Ovary (tissue), 10 donors: ENCODE measurements at places on chromosomes 7 and 10. TPM values are rescaled to one million over a fixed set of nuclear protein-coding genes. Genes with fewer than 3 reads are reported as not detected.

- H3K36me3 ChIP-seq = no peaks in the 10 kb centered on the region
- H3K4me1 ChIP-seq = peaks cover 34% of the 10 kb centered on the region
- no peak overlapping the region for H3K4me3 ChIP-seq
- DNase-seq = no peak
- no peak overlapping the region for H3K27ac ChIP-seq
Measured at GRCh38 chr10:79248341-79249185, 98.7 kb upstream of the PPIF start.

The RPEL1 gene
- not detected for total RNA-seq

- H3K4me3 ChIP-seq = no peak overlapping the region
- H3K27me3 ChIP-seq = no peaks in the 10 kb centered on the region
- H3K36me3 ChIP-seq = no peaks in the 10 kb centered on the region
- H3K4me1 ChIP-seq = no peaks in the 10 kb centered on the region
- no peak overlapping the region for H3K27ac ChIP-seq
Measured at GRCh38 chr10:116237260-116237659, 35.7 kb downstream of the GFRA1 start.

DNA sequence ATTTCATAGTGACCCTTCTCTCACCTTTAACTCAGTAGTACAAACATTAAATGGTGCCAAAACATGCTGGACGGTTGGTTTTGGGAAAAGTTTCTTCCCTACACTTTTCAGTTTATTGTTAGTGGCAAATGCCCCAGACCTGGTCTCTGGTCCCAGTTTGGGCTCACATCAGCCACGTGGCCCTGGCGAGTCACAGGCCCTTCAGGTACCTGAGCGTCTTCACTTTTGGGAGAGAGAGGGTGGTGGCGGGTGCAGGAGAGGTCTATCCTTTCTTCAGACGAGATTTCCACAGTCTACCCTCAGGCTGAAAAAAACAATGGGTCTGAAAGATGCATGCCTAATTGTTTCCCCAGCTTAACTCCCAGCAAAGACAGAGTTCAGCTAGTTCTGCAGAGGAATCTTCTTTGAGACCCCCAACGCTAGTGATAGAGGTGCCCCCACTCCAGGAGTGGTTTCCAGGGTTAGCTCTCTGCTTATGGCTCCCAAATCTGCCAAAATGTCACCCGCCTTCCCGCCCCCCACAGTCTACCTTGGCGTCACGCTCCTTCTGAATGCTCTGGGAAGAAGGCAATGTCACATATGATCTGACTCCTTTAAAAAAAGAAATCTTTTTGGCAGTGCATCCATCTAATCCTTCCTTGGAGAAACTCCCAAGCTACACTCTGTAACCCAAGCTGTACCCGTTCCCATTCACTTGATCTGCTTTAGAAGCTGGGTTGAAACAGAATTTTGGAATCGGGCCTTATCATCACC lies 384.8 kb upstream of the FOXK1 start:
- H3K4me3 ChIP-seq = no peak overlapping the region
- no peaks in the 10 kb centered on the region for H3K27me3 ChIP-seq
- H3K36me3 ChIP-seq = no peaks in the 10 kb centered on the region

The CLCN1 gene
- total RNA-seq = not detected

DNA sequence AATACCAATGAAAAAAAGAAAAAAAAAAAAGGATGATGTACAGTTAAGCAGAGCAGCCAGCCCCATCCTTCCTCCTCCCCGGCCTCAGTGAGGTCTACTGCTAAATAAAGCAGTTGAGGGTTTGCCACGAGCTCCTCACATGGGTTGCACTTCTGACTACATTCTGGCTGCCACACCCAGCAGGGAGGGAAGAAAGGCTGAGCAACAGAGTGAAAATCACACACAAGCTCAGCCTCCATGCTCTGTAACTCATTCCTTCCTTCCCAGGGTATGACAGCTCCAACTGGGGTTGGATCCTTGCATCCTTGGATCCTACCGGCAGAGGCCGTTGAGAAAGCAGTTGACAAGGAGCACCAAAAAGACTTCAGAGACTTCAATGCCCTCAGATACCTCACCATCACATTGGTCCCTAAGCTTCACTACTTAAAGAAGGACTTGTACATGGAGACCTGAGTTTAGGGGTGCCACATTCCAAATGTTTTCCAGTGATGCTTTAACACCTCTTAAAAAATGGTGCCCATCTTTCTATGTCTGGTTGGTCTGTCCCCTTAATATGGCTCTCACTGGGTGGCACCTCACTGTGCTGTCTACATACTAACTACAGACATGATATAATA lies 52.9 kb upstream of the PIK3CG start:
- H3K36me3 ChIP-seq = no peaks in the 10 kb centered on the region
- H3K27me3 ChIP-seq = no peaks in the 10 kb centered on the region
- H3K27ac ChIP-seq = no peak overlapping the region

- H3K36me3 ChIP-seq = no peaks in the 10 kb centered on the region
- no peak overlapping the region for H3K4me3 ChIP-seq
- H3K4me1 ChIP-seq = no peaks in the 10 kb centered on the region
- no peak for DNase-seq
- H3K27ac ChIP-seq = no peak overlapping the region
Measured at GRCh38 chr10:69382382-69383117, 34.2 kb downstream of the TACR2 start.

DNA sequence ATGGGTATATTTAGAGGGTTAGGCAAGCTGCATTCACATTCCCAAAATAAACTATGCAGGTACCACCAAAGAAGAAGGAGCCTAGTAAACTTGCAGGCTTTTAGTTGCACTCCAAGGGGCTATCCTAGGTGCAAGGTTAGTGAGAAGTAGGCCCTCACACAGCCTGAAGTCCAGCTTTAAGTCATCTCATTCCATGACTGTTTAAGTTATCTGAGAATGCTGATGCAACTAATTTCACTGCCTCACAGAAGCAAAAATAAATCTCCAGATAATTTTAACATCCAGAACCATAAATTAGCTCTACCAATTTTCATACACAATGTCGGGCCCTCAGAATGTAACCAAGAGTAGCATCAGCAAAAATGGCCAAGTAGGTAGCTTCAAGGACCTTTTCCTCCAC lies 34.3 kb upstream of the HHEX start:
- no peak overlapping the region for H3K27ac ChIP-seq
- DNase-seq = no peak
- H3K4me1 ChIP-seq = no peaks in the 10 kb centered on the region
- no peaks in the 10 kb centered on the region for H3K27me3 ChIP-seq
- no peak overlapping the region for H3K4me3 ChIP-seq

DNA sequence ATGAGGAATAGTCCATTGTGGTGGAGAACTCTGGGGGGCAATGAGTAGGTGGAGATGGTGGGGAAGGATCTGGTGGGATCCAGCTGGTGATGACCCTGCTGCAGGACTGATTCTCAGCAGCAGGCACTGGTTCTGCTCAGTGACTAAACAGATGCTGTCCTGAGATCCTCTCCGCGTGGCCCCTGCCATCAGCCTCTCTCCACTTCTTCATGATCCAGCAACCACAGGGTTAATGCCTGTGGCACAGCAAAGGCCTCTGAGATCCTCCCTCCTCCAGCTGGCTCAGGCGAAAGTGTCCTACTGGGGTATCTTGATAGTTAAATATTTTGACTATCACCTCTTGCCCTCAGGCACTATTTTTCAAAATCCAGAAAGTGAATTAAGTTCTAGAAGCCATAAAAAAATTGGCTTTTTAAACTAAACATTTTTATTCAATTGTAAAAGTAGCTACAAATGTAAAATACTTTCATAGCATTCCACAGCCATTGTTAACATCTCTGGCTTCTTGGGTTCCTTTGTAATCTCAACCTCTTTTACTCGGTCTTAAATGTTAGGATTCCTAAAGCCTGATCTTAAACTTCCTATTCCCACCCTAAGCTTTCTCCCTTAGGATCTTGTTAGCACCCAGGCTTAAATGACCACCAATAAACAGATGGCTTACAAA lies 13.1 kb downstream of the PLAU start:
- no peak for DNase-seq
- no peaks in the 10 kb centered on the region for H3K27me3 ChIP-seq
- no peak overlapping the region for H3K4me3 ChIP-seq
- no peak overlapping the region for H3K27ac ChIP-seq
- no peaks in the 10 kb centered on the region for H3K4me1 ChIP-seq
